ENCODE measurements at places on chromosomes 1 and 21.
A peak's percentile ranks its signal among the peaks of the same experiment; 100 is the strongest.

- DNase-seq = no peak
Observed at GRCh38 chr1:88001460-88001859, 672.8 kb downstream of the LMO4 start.

- DNase-seq = no peak
Observed at GRCh38 chr1:178282949-178283367, 189.1 kb downstream of the RASAL2 start.

DNA sequence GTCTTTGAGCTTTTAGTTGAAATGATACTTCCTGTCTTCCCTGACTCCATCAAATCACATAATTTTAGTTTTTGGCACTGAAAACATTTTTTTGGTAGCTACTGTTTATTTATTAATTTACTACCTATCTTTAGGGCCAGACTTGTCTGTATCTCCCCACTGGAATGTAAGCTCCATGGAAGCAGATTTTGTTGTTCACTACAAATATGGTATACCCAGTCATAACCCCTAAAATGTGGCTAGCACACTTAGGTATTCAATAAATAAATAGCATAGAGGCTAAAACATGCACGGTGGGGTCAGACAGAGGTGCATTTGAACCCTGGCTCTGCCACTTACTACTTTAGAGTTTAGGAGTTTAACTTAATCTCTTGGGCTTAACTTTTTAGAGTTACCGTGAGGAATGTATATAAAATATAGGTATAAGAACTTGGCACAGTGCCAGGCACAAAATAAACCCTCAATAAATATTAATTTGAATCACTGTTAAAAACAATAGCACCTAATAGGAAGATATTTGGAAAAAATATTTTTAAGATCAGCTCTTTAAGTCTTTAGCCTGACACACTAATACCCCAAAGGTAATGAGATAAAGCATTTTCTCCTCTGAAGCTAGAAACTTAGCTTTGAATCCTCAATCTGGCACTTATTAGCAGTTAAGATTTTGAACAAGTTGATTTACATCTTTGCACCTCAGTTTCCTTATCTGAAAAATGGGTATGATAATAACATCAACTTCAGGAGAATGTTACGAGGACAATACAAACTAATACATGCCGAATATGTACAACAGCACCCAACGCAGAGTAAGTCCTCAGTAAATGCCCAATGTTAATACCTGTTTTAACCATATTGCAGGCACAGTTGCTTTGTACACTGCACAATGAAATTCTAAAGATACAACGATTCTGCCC lies 59.6 kb upstream of the HP1BP3 start:
- no peak for DNase-seq

DNA sequence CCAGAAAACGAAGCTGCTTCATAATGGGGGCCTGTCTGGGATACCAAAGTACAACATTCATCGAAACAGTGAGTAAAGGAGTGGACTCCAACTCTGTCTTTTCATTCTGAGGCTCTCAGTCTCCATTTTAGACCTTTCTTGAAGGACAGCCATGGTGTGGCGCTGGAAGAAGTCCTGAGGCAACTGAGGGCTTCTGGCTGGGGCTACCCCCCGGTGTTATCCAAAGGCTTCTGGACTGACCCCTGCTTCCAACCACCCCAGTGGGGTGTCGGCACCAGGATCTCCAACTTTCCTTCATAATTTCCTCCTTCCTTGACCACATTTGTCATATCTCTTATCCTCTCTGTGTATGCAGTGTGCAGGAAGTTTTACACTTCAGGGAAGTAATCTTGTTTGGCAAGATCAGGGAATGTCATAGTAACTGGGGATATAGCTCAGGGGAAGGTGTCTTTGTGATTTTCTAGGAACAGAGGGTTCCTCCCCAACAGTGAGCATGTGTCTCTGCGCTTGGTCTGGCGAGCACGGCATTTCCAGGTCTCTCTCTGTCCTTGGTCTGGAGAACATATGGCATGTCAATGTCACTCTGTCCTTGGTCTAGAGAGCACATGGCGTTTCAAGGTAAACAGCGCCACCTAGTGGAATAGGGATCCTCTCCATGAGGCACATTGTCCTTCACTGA lies 19.4 kb upstream of the BSDC1 start:
- DNase-seq = peak; percentile 31

DNA sequence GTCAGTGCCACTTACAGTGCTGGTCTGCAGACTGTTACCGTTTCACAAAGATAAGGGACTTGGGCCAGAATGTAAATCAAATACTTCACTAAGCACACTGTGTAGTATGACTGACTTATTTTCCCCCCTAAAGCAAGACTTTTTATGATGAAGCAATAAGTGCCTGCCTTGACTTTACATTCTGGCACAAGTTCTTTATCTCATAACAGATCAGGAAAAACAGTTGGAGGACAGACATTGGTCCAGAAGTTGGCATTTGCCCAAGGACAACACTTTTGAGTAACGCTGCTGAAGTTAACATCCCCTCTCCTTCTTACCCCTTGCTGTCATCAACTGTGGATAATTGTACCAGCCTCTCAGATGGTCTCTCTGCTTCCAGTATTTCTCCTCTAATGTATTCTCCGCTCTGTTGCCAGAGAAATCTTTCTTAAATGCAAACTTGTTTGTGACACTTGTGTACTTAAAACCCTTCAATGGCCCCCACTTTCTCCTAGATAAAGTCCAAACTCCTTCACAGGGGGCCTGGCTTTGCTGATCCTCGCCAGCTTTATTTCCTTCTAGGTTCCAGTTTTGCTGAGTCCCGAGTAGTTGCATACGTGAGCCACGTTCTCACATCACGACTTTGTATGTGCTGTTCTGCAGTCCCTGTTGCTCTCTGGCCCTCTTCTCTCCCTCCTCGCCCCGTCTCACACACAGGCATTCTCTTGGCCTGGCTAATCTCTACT lies 45.7 kb downstream of the S1PR1 start:
- DNase-seq = no peak

All from stimulated activated CD8-positive, alpha-beta memory T cell treated with anti-CD3 and anti-CD28 coated beads, Interleukin-15, amount 100 ng/mL, for 4 hours (primary cell).